ENCODE measurements at places on chromosomes 7 and 10.

DNA sequence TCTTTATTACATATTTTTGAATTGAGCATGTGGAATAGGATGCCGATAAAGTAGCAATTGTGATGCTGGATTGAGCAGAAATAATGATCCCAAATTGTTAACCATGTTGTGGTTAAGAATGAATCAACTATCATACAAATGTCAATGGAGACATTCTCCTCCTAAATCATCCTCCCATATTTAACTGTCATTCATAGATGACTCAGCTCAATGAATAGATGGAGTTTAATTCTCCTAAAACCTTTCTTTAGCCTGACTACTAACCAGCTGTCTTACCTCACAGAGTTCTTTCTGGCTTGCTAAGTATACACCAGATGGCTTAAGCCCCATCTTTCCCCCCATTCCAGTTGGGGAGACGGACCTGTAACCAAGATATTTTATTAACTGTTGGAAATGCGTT, 23.4 kb upstream of the NPS start:
- DNase-seq, result no peak

DNA sequence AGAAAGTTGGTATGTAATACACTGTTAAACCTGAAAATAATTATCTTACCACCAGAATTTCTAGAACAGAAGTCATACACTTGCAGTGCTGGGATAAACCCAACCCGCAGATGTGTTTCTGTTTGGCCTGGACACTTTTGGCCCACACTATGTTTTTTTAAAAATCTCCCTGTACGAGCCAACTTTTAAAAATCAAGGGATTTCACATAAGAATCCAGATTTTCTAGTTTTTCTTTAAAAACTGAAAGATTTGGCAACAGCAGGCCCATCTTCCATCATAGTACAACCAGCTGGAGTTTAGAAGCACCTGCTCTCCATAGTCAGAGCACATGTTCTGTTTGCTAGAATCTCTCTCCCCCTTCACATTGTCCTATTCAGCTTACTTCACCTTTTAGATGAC, 74.0 kb downstream of the TLL2 start:
- no peak for DNase-seq

DNA sequence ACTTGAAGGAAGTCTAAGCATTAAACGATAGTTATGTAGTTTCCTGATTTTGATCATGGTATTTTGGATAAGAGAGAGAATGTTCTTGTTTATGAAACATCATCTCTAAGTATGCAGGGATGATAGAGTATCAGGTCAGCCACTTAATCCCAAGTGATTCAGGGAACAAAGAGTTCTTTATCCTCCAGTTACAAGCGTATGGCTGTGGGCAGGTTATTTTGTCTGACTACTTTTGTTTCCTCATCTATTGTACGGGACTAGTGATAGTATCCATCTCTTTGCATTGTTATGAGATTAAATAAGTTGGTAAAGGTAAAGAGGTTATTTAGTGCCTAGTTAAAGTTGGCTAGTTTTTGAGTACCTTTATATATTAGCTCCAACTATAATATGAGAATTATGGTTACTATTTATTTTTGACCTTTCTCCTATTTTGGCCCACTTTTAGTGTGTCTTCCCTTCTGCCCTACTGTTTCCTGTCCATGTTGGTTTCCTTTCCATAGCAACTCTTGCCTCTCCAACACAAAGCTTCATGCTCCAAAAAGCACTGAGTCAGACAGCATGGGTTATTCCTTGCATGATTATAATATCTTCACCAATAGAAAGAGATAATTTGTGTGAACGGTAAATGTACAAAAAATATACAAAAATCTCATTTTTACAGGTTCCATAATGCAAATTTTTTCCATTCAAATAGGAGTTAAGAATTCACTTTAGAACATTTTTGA, 65.4 kb downstream of the SP8 start:
- DNase-seq, result no peak

DNA sequence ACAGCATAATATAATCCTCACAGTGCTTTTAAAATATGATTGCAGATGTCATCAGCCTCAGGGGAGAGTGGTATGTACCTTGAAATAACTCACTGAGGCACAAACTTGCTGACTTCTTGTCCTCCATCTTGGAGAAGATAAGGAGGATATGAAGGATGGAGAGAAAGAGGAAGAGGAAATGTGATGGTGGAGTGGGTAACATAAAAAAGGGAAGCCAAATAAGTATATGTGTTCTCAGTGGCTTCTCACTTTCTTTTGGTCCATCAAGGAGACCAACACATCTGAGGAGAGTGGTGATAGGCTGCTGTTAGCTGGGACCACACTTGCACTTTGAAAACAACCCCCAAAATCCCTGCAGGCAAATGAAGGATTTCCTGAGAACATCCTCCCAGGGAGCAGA, 21.6 kb upstream of the ZNF37A start:
- DNase-seq, result no peak

GRCh38 chr10:93771354-93771753, 13.6 kb downstream of the LGI1 start:
- DNase-seq, result no peak

- no peak for DNase-seq
These were observed 16.8 kb upstream of the DNAH11 start for GRCh38 chr7:21526007-21526406.

GRCh38 chr10:110422548-110422947, 75.2 kb upstream of the DUSP5 start:
- no peak for DNase-seq

GRCh38 chr10:7432884-7433726, 22.3 kb upstream of the SFMBT2 start:
- DNase-seq, result no peak

GRCh38 chr7:32093415-32094408, 23.5 kb upstream of the PDE1C start:
- DNase-seq, result no peak

DNA sequence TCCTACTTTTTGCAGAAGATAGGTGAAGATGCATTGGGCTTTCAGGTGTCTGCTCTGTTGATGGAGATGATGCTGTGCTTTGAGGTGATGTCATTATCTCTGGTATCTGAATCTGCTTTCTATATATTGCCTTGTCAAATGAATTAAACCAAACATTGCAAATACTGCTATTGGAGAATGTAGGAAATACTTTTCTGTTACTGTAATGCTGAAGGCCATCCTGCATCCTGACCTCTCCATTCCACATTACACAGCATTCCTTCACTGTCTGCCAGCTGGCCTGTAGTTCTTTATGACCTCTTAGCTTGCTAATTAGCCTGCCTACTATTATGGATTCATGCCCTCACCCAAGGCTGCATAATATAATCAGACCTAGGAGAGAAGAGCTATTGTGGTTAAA, 73.2 kb downstream of the VCL start:
- no peak for DNase-seq

GRCh38 chr10:99369126-99369525, 40.0 kb downstream of the CNNM1 start:
- DNase-seq, result no peak

- no peak for DNase-seq
These were observed 57.1 kb downstream of the NXPH1 start for GRCh38 chr7:8490391-8491045.

GRCh38 chr10:5305374-5305773, 59.4 kb upstream of the UCN3 start:
- no peak for DNase-seq

DNA sequence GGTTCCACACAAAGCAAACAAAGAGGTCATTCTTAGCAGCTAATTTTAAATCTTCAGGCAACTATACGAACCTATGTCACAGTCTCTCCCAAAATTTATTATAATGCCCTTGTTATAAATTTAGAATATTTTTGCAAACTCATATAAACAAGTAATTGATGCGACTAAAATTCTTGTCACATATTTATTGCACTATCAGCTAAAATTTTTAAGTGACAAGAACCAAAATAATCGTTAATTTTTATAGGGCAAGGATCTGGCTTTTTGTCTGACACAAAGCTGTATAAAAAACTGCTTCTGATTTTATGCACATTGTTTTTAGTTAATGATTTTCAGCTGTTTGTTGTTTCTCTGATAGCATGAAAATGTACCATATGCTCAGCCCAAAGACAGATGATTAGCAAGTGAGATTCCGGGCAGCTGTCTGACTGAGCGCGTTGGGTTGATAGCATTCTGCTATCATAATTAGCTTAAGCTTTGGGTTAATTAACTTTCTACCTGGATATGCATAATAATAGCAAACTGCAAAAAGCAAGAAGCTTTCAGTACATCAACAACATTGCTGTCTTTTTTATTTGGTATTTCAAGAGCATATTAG, 136.0 kb downstream of the MGMT start:
- DNase-seq, result no peak

- no peak for DNase-seq
These were observed 221.1 kb downstream of the EBF3 start for GRCh38 chr10:129742742-129743550.

DNA sequence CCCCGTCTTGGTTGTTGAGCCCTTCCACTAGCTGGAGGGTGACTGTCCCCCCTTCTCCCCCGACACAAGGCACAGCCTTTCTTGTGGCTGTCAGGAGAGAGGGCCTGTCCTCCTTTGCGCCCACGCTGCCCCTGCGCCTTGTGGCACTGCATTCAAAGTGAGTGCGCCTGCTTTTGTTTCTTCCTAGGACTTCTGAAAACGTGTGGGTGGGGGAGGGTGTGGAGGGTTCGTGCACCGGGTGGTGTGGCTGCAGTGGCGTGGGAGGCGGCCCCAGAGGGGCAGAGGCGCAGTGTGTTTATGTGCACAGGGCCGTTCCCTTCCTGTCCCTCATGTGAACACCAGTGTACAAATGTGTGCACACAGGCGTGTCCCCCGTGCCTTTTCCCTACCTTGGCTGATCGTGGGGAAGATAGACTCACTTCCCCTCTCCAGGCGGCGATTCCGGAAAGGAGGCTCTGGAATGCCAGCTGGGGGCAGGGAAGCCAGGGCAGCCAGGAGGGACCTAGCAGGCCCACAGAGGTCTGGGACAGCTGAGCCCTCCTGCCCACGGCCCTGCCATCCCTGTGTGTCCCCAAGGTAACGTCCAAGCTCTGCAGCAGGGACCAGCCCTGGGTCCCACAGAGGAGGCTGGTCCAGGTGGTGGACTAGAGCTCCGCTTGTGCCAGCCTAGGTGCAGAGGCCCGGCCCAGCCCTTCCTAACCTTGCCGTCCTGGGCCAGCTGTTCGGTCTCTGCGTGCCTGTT, 88.8 kb downstream of the LHPP start:
- no peak for DNase-seq

GRCh38 chr10:57898231-57898630, 369.5 kb downstream of the IPMK start:
- no peak for DNase-seq

DNA sequence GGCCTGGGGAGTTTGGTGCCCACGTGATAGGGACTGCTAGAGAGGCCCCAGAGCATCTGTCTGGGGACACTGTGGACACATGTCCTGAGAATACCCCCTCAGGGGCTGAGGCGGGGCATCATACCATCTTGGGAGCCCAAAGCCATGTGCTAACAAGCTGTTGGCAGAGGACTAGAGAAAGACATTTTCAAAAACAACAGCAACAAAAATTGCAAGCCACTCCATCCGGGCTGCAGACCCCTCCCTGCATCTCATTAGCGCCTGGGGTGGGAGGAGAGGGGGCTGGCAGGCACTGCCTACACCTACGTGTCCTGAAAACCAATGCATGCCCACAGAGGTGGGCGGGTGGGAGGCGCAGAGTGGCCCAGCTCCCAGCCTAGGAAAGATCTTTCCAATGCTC, 507.4 kb upstream of the PODXL start:
- DNase-seq, result no peak

GRCh38 chr7:1609023-1609422, 39.2 kb upstream of the PSMG3 start:
- DNase-seq, result no peak

DNA sequence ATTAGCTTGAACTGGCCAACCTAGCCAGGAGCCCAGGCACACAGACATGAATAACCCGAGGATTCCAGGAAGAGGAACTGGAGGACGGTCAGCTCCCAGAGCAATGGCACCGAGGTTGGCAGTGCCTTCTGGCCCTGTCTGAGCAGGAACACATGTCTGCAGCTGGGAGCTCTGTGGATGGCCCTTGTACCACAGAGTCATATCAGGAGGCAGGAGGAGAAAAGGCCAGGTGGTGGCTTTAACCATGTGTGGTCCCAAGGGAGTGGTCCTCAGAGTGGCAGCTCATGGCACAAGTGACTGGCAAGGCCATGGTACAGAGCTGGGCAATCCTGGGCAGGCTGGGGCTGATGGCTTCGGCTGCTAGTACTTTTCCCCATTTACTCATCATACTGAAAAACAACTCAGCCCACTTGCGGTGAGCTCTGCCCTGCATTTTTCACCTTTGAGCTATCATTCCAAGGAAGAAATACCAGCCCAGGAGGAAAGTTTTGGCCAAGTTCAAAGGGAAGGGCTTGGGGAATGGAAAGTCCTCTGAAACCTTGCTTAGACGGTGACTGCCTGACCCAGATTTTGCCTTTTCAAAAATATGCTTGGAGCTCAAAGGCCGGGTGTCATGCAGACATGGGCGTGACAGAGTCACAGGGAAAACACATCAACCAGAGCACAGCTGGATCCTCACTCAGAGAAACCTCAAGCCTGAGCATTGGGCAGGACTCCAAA, 25.7 kb upstream of the LOXL4 start:
- no peak for DNase-seq

DNA sequence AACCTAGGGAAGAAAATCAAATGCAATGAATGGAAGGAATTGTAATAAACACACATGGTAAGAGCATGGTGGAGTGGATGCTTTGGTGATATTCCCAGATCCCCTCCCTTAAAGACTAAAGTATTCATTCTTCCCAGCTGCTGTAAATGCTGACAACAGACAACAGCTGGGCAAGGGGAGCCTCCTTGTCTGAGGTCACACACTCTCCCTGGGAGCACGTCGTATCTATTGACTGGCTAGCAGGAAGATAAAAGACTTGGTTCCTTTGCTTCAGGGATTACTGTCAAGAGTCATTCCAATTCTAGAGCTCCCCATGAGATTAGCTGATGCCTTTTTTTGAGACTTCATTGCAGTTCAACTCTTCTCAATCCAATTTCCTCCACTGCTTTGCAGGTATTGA, 443.5 kb upstream of the ETV1 start:
- no peak for DNase-seq

DNA sequence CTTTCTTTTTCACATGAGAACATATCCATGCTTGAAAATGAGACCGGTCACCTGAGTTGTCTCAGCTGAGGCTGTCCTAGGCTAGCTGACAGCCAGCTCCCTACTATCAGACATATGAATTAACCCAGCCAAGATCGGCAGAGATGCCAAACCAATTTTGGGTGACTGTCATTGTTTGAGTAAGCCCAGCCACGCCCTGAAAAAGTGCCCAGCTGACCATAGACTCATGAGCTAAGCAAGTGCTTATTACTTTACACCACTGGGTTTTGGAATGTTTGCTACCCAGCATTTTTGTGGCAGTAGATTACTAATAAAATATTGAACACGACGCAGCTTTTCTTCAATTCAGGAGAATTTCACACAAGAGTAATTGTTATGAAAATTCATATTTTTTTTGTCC, 265.2 kb upstream of the LYZL1 start:
- no peak for DNase-seq

- DNase-seq, result no peak
These were observed 15.8 kb downstream of the CALD1 start for GRCh38 chr7:134795231-134795630.
